ENCODE measurements at places on chromosomes 7 and 10.

GRCh38 chr10:109898666-109899355, 24.5 kb downstream of the XPNPEP1 start:
- no peak for DNase-seq

- no peak for DNase-seq
Measured at GRCh38 chr7:96241855-96242254, 80.0 kb downstream of the SLC25A13 start.

- DNase-seq = no peak
Measured at GRCh38 chr10:89163265-89163995, 43.7 kb downstream of the CH25H start.

DNA sequence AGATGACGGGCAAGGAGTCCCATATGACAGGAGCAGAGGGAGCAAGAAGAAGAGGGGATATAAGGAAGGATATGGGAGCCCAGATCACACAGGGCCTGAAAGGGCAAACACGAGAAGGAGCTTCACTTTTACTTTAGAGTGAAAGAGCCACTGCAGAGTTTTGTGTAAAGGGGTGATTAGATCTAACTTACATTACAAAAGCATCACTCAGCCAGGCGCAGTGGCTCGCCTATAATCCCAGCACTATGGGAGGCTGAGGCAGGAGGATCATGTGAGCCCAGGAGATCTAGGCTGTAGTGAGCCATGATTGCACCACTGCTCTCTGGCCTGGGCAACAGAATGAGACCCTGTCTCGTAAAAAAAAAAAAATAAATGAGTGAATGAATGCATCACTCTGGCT, 91.1 kb downstream of the MPP7 start:
- DNase-seq = no peak

- DNase-seq = peak; percentile 62
Measured at GRCh38 chr7:66099551-66100407, 14.9 kb upstream of the CRCP start.

- DNase-seq = no peak
Measured at GRCh38 chr10:109695988-109696387, 227.3 kb downstream of the XPNPEP1 start.

DNA sequence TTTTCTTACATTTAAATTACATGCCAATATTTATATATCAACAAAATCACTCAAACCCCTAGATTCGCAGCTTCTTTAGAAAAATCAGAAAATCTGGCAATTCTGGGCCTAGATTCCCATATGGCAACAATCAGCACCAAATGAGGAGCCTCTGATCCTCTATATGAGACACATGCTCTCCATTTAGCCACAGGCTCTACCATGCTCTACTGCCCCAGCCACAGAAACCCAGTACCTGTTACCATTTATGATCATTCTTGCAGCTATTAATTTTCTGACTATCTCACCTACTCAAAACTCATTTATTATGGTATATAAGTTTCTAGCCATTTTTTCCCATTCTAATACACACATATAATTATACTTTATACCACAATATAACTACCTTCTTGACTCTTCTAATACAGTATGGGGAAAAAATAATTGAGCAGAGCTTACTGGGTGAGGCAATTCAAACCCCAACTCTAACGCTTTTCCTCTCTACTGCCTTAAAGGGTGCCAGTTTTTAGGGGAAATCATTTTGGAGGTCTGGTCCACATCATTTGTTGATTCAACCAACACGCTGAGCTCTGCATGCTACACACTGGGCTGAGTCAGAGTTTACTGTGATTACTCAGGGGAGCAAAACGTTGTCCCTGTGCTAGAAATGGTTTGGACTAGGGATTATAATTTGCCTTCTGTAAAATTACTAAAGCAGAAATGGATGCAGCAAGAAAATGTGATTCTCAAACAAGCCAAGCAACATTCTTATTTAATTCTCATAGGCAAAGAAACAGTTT, 11.6 kb downstream of the PDLIM1 start:
- DNase-seq = no peak

- no peak for DNase-seq
Measured at GRCh38 chr10:27372095-27372494, 131.5 kb upstream of the ACBD5 start.

GRCh38 chr7:120973849-120974248, 14.7 kb upstream of the CPED1 start:
- DNase-seq = no peak

- no peak for DNase-seq
Measured at GRCh38 chr10:88809621-88810020, 7.1 kb downstream of the LIPM start.

GRCh38 chr10:80170641-80171040, 34.7 kb downstream of the ANXA11 start:
- DNase-seq = no peak

DNA sequence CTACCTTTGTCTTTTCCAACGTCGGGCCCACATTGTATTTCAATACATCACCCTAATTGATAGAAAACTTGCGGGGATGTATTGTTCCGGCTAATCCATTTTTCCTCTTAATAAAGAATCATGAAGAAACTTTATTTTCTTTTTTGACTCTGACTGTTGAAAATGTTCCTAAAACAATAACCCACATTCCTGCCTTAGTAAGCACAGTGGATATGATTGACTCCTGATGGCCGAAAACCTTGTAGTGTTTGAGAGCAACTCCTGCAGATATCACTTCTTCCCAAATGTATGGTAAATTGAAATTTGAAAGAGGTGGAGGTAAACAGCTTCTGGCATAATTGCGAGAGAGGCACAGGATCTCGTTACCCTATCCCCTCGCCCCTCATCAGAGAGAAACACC, 65.7 kb downstream of the BICC1 start:
- no peak for DNase-seq

GRCh38 chr7:75756991-75757676, 14.9 kb downstream of the CCL26 start:
- DNase-seq = peak; percentile 15

- DNase-seq = no peak
Measured at GRCh38 chr10:6642876-6643275, 62.8 kb upstream of the PRKCQ start.

GRCh38 chr7:127383123-127383835, 9.2 kb downstream of the ZNF800 start:
- DNase-seq = no peak

DNA sequence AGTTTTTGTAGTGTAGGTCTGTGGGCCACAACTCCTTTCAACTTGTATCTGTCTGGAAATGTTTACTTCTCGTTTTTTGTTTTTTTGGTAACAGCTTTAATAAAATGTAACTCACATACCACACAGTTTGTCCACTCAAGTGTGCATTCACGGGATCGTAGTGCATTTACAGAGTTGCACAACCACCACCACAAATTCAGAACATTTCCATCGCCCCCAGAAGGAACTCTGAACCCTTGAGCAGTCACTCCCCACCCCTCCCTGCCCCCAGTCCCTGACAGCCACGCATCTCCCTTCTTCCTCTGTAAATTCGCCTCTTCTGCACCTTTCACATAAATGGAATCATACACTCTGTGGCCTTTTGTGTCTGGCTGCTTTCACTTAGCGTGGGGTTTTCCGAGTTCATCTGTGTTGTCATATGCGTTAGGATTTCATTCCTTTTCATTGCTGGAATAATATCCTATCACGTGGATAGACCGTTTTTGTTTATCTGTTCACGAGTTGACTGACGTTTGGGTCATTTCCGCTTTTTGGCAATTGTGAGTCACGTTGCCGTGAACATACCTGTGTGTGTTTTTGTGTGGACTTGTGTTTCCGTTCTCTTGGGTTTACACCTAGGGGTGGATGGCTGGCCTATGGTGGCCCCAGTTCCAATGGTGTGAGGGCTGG, 10.3 kb downstream of the JAKMIP3 start:
- DNase-seq = no peak

GRCh38 chr7:89839329-89839728, 314.9 kb upstream of the STEAP1 start:
- DNase-seq = no peak

DNA sequence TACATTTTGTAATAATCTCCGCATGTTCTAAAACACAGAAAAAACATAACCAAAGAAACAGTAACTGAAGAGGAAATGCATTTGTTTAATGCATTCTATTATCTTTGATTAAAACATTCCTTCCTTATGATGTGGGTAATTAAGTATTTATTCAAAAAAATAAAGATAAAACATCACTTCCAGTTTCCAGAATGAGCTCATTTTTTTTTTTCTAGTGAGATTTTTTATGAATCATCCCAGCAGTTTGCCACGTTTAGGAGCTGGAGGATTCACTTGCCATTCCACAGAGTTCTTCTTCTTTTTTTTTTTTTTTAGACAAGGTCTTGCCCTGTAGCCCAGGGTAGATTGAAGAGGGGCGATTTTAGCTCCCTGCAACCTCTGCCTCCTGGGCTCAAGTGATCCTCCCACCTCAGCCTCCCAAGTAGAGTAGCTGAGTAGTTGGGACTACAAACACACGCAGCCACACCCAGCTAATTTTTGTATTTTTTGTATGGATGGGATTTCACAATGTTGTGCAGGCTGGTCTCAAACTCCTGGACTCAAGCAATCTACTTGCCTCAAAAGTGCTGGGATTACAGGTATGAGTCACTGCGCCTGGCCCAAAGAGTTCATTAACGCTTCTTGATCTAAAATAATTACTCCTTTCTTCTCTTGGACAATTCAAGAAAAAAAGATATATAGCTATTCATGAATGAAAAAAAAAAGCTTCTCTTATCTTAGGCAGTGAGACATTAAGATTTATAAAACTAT, 177.3 kb downstream of the DKK1 start:
- no peak for DNase-seq

DNA sequence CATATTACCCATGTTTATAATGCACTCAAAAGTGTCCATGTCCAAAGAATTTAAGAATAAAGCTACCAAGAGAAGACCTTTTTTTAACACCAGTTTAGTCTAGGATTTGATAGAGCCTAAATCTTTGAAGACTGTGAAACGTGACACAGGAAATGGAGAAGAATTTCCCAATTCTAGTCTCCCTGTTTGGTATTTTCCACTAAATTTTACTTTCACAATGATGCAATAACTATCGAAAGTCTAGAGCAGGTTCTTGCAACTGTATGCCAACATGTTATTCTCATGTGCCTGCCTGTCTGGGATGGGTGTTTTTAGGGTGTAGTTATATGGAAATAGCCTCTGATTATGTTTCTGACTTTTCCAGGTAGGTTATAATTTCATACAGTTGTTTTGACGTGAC, 6.9 kb upstream of the MXI1 start:
- DNase-seq = no peak

DNA sequence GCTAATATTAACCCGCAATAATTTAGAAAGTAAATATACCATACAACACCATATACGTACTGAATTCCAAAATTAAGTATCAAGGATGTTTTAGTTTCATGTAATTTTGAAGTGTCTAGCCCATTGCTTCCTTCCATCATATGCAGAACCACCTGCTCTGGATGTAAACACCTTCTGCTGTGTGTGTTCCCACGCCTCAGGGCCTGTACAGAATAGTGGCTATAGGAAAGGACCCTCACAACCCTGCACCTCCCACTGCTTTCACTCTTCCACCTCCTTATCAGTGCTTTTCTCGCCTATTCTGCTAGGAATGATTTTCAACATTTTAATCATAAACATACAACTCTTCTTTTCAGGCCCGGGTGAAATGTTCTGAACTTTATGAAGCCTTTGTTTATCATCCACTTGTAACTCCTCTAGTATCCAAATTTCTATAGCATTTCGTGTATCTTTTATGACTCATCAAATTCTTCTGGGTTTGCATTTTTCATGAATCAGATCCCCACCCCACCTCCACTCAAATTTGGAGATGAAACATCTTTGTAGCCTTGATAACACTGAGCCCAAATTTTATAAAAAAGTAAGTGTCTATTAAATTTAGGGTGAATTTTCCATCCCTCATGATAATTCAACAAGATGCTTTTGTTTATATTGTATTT, 1106.8 kb upstream of the C7orf33 start:
- no peak for DNase-seq

DNA sequence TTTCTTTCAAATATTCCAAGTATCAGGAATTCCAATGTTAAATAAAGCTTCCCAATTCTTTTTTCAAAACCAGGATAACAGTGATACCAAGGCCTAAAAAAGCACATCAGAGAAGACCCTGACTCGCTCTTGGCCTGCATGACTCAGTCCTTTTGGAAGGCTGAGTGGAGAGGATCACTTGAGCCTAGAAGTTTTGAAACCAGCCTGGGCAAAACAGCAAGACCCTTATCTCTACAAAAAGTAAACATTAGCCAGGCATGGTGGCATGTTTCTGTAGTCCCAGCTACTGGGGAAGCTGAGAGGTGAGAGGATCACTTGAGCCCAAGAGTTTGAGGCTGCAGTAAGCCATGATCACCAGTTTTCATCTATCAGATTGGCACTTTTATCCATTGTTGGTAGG, 18.7 kb downstream of the NFE2L3 start:
- DNase-seq = no peak

DNA sequence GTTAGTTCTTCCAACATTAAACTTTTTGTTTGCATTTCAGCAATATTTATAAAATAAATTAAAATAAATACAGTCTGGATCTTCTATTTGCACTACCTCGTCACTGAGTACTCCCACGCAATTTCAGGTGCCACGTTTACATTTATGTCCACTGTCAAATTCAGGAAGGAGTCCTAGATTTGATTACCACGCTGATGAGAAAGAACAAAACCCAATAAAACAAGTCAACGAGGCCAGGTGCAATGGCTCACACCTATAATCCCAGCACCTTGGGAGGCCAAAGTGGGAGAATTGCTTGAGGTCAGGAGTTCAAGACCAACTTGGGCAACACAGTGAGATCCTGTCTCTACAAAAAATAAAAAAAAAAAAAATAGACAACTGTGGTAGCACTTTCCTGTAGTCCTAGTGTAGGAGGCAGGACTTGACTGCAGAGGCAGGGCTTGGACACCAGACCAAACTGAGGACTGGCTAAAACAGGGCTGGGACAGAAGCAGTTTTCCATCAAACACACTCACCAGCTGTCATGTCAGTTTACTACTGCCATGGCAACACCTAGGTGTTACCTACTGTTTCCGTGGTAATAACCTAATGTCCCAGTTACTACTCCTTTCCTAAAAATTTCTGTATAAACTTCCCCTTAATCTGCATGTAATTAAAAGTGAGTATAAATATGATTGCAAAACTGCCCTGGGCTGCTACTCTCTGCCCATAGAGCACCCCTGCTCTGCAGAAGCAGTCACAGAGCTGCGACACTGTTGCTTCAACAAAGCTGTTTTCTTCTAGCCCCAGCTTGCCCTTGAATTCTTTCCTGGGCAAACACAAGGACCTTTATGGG, 341.7 kb downstream of the PARD3 start:
- DNase-seq = no peak

DNA sequence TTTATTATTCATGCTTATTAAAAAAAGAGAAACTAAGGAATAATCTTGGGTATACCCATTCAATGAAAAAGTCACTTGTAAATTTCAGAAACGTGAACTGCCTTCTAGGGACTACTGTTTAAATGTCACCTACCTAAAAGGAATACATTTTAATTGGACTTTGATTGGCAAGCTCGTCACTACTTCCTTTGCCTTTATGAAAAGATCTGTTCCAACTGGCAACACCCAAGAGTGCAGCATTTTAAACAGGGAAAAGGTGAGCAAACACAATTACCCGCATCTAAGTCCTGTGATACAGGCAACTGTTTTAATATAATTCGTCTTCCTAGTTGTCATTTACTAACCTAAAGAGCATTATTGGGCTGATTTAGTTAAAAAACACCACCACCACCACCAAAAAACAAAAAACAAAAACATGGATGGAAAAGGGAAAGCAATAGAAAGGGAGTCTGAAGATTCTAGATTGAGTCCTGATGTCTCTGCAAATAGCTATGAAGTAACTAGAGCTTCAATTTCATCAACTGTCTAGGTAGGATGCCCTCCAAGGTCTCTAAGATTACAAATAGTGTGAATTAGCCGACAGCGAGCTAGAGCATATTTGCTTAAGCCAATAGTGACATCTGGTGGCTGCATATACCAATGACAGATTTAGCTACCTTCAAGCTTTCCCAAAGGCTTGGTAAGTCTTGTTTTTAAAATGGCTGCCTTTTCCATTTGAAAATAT, 33.8 kb upstream of the ICA1 start:
- peak; percentile 97 for DNase-seq

Data from NCI-H2081 (cell line).